Karpas-422 (cell line): ENCODE measurements at places on chromosomes 2 and 18. TPM values are rescaled to one million over a fixed set of nuclear protein-coding genes. Genes with fewer than 3 reads are reported as not detected.
A peak's percentile ranks its signal among the peaks of the same experiment; 100 is the strongest.

- no peak for DNase-seq
These were observed 51.2 kb upstream of the NOSTRIN start for GRCh38 chr2:168751104-168751740.

DNA sequence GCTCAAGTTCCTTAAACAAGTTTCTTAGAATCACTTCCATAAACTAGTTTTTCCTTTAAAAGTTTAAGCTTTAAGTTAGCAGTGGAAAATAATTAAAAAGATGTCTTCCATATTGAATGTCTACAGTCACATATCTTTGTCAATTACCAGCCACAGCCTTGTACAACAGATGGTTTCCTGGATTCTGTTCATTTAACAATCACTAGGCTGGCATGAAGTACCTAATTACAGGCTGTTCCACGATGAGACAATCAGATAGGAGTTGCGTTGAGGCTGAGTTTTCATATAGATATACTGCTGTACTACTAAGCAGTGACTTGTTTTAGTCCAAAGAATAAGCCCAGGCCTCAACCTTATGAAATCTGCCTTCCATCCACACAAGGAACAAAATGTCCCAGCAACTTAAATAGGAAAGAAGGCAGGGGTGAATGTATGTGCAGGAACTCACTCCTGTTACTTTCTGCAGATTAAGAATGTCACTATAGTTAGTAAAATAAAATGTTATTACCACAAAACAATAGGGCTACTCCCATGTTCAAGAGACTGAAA, 131.0 kb downstream of the ZAP70 start:
- DNase-seq = no peak

IL1B gene
- total RNA-seq = not detected in 2 replicates

USP40 gene
- 7.9 and 9.5 TPM in 2 replicates for total RNA-seq

RND3 gene
- not detected in 2 replicates for total RNA-seq

REEP1 gene
- 0.22 TPM in 1 of 2 replicates, not detected in the other for total RNA-seq

GRCh38 chr2:118055512-118056164, 32.6 kb upstream of the INSIG2 start:
- peak; percentile 93 for DNase-seq
